IMR-90 (cell line): ENCODE measurements at places on chromosomes 7 and 10.

GRCh38 chr7:90999989-91000979, 263.9 kb upstream of the FZD1 start:
- DNase-seq: peak; percentile 47

GRCh38 chr7:33736521-33737221, 168.7 kb upstream of the BMPER start:
- DNase-seq: no peak

- DNase-seq: no peak
These were observed 47.9 kb upstream of the SKAP2 start for GRCh38 chr7:26912338-26912737.

- no peak for DNase-seq
These were observed 393.3 kb downstream of the KCNMA1 start for GRCh38 chr10:77244286-77244685.

GRCh38 chr10:132489053-132489703, 48.4 kb upstream of the INPP5A start:
- peak; percentile 51 for DNase-seq

DNA sequence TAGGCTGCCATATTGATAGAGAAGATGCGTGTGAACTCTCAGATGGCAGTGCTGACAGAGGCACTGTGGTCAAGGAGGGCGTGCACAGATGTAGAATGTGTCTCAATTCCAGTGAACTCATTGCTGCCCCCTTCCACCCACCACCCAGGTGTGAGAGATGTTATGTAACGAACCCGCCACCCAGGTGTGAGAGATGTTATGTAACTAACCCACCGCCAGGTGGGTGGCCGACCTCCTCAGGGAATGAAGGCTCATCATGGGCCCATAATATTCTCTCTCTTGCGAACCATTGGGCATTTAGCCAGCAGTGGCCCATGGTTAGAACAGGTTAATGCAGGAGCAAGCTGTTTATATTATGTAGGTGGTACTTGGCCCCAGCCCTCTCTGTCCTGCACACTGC, 140.4 kb upstream of the MTPN start:
- DNase-seq: no peak
